ENCODE measurements at places on chromosomes 3 and 15. TPM values are rescaled to one million over a fixed set of nuclear protein-coding genes. Genes with fewer than 3 reads are reported as not detected.

Gene CCDC13
- total RNA-seq, result 1.0 TPM

Gene CIB2
- 66.9 TPM for total RNA-seq

Gene MAGI1
- 30.0 TPM for total RNA-seq

Gene SPINK8
- total RNA-seq, result not detected

- no peak for DNase-seq
These were observed 5.0 kb downstream of the MKRN3 start for GRCh38 chr15:23570486-23570885.

GRCh38 chr3:73621388-73621787, 3.4 kb downstream of the PDZRN3 start:
- no peak for DNase-seq

DNA sequence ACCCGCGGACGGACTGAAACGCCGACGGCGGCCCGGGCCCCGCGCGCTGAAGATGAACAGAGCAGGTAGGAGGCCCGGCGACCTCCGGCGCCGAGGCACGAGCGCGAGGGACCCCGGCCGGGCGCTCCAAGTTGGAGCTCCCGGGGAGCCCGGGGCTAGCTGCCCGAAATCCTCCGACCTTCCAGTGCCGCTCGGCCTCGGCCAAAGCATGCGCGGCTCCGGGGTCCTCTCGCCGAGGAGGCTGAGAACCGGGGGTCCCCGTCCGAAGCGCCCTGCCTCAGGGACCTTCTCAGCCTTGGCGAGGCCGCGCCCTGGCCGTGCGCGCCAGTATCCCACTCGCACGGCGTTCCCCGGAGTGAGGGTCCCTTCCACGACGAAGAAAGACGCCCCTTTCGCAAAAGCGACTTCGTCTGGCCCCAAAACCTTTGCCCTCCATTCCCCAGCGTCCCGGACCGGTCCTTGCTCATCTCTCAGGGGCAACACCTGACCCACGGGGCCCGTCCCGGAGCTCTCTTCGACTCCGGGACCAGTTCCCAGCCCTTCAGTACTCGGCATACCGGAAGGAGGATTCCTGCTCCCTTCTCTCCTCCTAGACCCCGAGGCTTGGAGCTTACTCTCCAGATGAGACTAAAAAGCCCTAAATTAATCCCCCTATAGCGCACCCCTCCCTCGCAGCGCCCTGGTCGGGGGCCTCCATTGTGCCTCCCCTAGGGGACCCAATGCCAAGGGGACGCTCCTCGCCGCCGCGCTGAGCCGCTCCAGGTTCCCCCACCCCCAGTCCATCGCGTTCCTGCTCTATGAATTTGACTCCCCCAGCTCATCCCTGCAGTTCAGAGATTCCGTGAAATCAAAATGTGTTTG, 7.7 kb upstream of the FGD5 start:
- DNase-seq, result no peak

DNA sequence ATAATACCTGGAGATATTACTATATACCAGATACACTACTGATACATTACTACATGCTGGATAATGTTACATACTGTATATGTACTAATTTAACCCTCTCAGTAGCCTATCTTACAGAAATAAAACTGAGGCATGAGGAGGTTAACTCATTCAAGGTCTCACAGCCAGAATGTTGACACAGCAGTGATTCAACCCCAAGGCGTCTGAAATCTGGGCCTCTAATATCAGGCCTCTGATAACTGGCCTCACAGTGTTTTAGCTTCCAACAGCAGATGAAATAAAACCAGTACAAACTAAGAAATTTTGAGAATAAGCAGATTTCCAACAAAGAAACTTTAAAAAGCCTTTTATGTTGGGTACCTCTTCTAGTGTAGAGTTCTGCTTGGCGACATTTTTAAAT, 23.4 kb downstream of the DZIP1L start:
- no peak for DNase-seq

Data from left cardiac atrium (tissue), 4 donors.